ENCODE measurements at places on chromosomes 7 and 10.

GRCh38 chr10:3772361-3773171, 12.4 kb downstream of the KLF6 start:
- DNase-seq = no peak

DNA sequence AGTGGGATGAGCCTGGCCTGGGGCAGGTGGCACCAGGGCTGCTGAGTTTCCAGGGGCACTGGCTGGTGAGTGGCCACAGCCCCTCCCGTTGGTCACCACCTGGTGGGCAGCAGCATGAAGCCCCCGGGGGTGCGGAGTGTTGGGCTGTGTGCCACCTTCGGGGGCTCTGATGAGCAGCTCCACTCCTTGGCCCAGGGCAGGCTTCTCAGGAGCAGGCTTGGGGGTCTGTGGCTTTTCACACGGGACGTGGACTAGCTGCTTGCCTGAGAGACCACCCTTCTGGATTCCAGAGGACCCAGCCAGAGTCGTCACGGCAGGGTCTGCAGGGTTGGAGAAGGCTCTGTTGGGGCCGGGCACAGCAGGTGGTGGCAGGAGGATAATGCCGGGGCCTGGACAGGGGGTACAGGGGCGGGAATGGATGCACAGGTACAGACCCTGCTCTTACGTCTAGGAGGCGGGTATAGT, 193.1 kb downstream of the ADARB2 start:
- DNase-seq = no peak

GRCh38 chr10:9302140-9302746, 1247.8 kb downstream of the GATA3 start:
- DNase-seq = no peak

GRCh38 chr7:133869556-133869955, 257.6 kb upstream of the LRGUK start:
- no peak for DNase-seq

DNA sequence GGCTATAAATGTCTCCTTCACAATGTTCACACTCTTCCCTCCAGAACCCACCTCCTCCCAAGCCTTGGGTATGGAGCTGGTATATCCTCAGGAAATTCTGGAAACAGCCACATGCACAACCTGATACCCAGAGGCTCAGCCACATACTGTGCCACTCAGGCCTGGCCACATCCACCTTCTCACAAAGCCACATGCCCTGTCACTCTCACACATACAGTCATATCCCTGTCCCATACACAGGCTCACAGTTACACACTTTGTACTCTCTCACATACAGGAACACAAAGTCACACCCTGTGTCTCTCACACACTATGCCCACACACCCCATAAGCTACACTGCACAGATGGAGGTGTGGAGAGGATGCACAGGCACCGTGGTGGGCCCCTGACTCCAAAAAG, 10.1 kb downstream of the KCNIP2 start:
- DNase-seq = no peak

DNA sequence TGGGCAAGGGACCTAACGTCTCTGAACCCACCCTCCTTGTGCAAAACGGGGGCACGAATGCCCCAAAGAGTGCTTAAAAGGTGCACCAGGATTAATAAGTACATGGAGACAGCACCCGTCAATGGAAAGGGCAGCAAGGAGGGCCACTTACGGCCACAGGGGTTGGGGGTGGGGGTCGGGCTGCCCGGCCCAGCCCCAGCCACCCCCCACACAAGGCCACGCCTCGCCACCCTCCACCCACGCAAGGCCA, 213.4 kb downstream of the MAD1L1 start:
- DNase-seq = no peak

GRCh38 chr10:58384544-58384998, 639 bp upstream of the TFAM start:
- DNase-seq = no peak

- no peak for DNase-seq
These were observed 38.3 kb downstream of the LRRC18 start for GRCh38 chr10:48901319-48901718.

- no peak for DNase-seq
These were observed 38.3 kb downstream of the AKR1B1 start for GRCh38 chr7:134420424-134421125.

DNA sequence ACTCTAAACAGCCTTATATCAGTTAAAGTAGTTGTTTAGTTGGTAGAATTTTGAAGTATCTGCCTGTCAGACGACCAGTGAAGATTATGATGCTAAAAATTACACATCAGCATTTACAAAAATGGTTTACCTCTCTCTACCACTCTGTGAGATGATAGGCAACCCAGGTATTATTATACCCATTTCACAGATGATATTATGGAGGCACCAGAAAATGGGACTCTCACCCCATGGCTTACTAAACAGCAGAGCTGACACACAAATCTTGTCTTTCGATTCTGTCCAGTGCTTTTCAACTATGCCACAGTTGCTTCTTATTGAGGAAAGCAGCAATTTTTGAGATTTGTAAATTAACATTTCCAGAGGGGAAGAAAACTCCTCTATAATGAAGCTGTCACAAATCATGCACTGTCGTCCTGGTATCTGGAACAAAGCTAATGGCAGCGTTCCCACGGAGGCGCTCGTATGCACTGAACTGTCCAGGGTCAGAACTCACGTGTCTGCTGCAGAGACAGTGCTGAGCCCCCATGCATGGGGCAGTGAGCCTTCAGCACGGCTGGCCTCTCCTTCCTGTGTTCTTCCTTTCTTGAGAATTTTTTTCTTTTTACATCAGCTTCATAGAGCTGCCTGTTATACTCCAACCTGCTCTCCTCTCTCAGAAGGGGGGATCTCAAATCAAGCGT, 381.1 kb downstream of the SDK1 start:
- DNase-seq = no peak

- DNase-seq = no peak
These were observed 170.1 kb downstream of the TMEM26 start for GRCh38 chr10:61283066-61283465.

GRCh38 chr7:123770378-123770777, 21.6 kb upstream of the WASL start:
- DNase-seq = no peak

- DNase-seq = no peak
These were observed 267.0 kb downstream of the TCERG1L start for GRCh38 chr10:131044379-131045111.

DNA sequence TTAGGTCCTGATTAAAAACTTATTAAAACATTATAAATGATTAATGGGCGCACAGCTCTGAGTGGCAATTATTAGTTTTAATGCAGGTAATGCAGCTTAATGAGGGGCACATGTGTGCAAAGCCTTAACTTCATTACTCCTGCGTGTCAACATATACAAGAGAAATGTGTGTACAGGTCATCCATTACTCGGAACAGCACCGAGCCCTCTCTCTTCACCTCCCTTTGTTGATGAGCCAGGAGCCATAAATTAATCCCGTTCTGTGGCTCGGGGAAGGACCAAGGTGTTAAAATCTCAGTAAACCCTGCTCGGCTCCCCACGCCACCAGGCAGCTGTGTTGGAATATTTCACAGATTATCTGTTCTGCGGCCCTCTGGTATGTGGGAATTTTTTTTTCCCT, 77.8 kb downstream of the EBF3 start:
- no peak for DNase-seq

DNA sequence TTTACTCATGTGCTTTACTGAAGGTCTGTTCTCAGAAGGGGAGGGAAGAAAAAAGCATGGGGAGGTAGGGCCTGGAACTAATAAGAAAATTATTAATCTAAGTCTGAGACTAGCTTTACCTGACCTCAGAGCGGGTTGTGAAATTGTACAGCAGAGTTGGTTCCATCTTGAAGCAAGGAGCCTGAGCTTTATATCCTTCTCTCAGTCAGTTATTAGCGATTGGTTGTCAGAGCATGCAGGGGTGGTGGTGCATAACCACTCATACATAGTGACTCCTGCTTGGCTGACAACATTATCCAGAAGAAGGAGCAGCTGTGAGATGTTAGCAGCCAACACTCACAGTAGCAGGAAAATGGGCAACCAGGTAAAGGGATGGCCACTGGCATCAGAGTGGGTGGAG, 976.3 kb upstream of the LRRTM3 start:
- no peak for DNase-seq

GRCh38 chr10:87860156-87860795, 3.1 kb downstream of the KLLN start:
- DNase-seq = no peak

- no peak for DNase-seq
These were observed 100.5 kb downstream of the CXCL12 start for GRCh38 chr10:44284198-44285084.

- DNase-seq = no peak
These were observed 38.6 kb upstream of the AGK start for GRCh38 chr7:141512597-141512996.

- no peak for DNase-seq
These were observed 535.0 kb upstream of the FZD8 start for GRCh38 chr10:36177071-36177470.
